ENCODE measurements at places on chromosomes 16 and 17. TPM values are rescaled to one million over a fixed set of nuclear protein-coding genes. Genes with fewer than 3 reads are reported as not detected.

The CDC42EP4 gene
- total RNA-seq = 18.7 TPM

The SLC9A5 gene
- total RNA-seq = 2.1 TPM

The PLXDC1 gene
- total RNA-seq = 0.28 TPM

The KCNJ18 gene
- total RNA-seq = not detected

The CIITA gene
- not detected for total RNA-seq

The YBX2 gene
- total RNA-seq = 0.32 TPM

The ZDHHC1 gene
- 3.3 TPM for total RNA-seq

The PGS1 gene
- 14.9 TPM for total RNA-seq

The C16orf74 gene
- 94.7 TPM for total RNA-seq

The CCDC200 gene
- total RNA-seq = not detected

The ST6GALNAC2 gene
- total RNA-seq = 38.5 TPM

The CDRT15L2 gene
- not detected for total RNA-seq

The SLC5A11 gene
- total RNA-seq = not detected

The SLC38A8 gene
- total RNA-seq = not detected

The CTRB2 gene
- not detected for total RNA-seq

The FHOD1 gene
- total RNA-seq = 51.2 TPM

The CHST6 gene
- 1.5 TPM for total RNA-seq

The EPX gene
- not detected for total RNA-seq

The ALOX12 gene
- total RNA-seq = 0.34 TPM

The METRN gene
- 70.0 TPM for total RNA-seq

The HCRT gene
- not detected for total RNA-seq

The RRAD gene
- 1.5 TPM for total RNA-seq

The CSH1 gene
- total RNA-seq = not detected

The NECAB2 gene
- total RNA-seq = not detected

Data from foreskin keratinocyte (primary cell).